T-helper 1 cell (primary cell): ENCODE measurements at places on chromosomes 7 and 10.

- no peak for DNase-seq
These were observed 725.4 kb downstream of the INHBA start for GRCh38 chr7:40977533-40977932.

DNA sequence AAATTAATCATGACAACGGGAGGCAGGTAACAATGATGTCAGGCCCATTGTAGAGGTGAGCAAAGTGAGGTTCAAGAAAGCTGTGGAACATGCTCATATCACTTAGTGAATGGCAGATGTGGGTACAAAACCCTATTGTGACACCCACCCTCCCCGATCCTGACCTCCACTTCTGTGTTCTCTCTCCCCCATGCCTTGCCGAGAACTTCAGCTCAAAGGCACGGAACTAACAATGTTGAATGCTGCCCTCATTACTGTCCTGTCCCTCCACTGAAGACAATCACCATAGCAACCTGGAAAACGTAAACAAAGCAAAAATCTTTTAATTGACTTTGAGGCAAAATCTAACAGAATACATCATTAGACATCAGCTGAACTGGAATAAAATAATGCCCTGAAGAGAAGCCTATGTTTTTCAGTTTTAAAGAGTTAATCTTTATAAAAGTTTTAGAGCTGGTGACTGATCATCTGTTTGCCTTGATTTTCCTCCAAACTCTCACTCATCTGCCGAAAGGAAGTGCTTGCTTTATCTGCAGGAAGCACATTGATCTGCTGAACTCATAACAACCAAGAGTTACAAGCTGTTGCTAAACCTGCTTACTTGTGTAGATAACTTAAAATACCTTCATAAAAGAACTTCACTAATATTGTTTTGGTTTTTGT lies 133.6 kb downstream of the CUBN start:
- no peak for DNase-seq

- no peak for DNase-seq
These were observed 40.6 kb downstream of the CYP17A1 start for GRCh38 chr10:102796407-102797176.

DNA sequence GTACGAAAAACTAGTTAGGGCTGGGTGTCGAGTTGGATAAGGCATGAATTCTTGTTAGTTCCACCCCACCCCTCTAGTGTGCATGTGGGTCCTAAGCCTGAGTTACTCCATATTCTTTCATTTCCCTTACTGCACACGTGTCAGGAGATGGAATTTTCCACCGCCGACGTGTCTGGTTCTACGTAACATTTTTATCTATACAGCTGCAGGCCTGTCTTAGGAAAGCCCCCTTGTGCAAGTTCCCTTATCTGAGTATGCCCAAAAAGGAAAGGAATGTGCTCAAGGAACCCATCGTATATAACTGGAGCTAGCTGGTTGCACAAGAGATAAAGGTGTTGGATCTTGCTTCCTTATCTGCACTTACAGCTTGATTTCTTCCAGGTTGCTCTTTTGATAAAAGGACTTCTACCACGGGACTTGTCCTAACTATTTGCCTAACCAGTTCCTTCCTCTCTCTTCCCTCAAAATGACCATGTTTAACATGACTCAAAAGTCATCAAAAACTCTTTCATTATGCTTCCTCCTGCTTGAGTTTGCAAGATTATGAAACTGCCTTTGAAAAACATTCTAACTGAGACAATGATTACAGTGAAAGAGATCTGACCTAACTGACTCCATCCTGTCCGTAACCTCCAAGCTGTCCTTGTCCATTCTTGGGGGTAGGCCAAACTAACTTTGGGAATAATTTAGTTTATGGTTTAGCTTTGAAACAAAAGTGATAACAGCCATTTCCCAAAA lies 181.4 kb downstream of the AKR1D1 start:
- DNase-seq, result no peak

- DNase-seq, result no peak
These were observed 293.6 kb downstream of the ARHGAP12 start for GRCh38 chr10:31635009-31635408.

- DNase-seq, result no peak
These were observed 1055.4 kb upstream of the AUTS2 start for GRCh38 chr7:68542831-68543230.

- no peak for DNase-seq
These were observed 456.3 kb downstream of the DGKB start for GRCh38 chr7:14446219-14446618.

DNA sequence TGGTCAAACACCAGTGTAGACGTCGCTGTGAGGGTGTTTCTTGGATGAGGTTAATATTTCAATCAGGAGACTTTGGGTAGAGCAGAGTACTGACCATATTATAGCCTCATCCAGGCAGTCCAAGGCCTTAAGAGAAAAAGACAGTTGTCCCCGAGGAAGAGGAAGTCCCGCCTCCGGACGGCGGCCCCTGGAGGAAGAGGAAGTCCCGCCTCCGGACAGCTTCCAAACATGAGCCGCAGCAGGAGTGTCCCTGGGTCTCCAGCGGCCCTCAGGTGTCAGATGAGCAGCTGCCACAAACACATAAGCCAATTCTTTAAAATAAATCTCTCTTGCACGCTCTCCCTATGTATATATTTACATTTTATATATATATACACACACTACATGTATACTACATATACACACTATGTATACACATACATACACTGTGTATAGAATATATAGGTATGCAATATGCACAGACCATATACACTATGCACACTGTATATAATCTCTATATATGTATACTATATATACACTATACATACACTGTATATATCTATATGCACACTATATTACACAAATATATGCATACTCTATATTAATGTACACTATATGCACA lies 37.5 kb downstream of the PWWP2B start:
- no peak for DNase-seq

- no peak for DNase-seq
These were observed 47.7 kb downstream of the HHEX start for GRCh38 chr10:92737484-92737883.

- no peak for DNase-seq
These were observed 12.2 kb downstream of the DOCK4 start for GRCh38 chr7:112193915-112194502.

GRCh38 chr10:98141484-98142073 lies 7.1 kb downstream of the R3HCC1L start:
- DNase-seq, result no peak

DNA sequence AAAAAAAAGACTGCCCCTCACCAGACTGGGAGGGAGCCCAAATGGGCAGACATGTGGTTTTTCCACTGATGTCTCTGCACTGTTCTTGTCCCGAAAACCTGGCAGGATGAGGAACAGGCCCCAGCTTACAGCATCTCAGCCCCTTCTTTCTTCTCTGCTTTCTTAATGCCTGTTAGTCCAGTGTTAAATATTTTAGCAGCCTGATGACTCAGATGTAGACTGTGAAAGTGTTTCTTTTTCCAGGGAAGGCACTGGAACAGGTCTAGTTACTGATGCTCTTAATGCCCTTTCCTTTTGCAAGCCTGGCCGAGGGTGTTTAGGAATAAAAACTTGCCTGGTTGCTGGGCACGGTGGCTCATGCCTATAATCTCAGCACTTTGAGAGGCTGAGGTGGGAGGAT lies 107.7 kb downstream of the TACC2 start:
- DNase-seq, result no peak

GRCh38 chr7:1920881-1921280 lies 250.8 kb downstream of the ELFN1 start:
- DNase-seq, result no peak

DNA sequence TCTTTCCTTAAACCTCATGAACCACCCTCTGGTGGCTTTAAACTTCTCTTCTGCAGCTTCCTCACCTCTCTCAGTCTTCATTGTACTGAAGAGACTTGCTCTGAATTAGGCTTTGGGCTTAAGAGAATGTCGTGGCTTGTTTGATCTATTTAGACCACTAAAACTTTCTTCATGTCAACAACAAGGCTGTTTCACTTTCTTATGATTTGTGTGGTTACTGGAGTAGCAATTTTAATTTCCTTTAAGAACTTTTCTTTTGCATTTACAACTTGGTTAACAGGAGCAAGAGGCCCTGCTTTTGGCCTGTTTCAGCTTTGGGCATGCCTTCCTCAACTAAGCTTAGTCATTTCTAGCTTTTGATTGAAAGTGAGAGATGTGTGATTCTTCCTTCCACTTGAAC lies 38.1 kb upstream of the CDHR3 start:
- DNase-seq, result no peak

DNA sequence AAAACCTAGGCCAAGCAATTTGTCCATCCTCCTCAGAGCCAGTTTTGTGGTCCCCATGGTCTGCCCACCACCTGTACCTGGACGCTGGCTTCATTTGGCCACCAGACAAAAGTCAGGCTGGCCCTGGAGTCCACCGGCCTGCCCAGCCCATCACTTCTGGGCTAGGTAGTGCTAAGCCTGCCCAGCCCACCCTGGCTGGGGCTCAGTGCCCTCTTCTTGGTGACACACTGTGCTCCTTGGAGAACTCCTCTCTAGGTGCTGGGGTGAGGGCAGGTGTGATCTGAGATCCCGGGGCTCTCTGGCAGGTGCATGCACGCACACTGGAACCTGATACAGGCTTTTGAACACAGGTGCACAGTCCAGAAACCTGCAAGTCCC lies 1.1 kb downstream of the AIFM2 start:
- no peak for DNase-seq

DNA sequence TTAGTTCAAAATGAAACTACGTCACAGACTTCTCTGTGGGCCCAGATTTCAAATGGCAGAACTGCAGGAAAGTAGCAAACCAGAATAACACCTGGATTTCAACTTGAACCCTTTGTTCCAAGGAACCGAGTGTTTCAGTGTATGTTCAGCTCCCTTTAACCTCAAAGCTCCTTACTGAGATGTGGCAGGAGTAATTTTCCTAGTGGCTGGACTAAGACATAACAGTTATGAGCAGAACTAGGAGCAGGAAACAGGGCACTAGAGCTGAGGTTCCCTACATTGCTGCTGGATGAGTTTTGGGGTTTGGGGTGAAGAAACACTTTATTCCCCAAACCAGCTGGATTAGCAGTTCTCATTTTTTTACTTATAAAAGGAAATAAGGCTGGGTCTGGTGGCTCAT lies 50.1 kb downstream of the NSUN6 start:
- DNase-seq, result no peak

DNA sequence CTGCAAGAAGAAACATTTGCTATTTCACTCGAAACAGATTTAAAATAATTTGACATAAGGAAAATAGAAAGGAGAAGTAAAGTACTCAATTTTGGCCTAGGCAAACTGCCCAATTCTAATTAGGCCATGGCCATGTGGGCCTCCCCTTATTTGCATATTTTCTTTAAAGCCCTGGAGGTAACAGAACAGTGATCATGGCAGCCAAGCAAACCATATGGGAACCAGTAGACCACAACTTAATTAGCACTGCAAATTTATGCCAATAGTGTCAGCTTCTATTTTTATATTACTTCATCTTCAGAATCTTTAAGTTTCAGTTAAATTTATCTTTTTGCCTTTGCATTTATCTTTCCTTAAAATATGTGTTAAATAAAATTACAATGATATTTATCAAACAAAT lies 63.3 kb upstream of the THSD7A start:
- no peak for DNase-seq

DNA sequence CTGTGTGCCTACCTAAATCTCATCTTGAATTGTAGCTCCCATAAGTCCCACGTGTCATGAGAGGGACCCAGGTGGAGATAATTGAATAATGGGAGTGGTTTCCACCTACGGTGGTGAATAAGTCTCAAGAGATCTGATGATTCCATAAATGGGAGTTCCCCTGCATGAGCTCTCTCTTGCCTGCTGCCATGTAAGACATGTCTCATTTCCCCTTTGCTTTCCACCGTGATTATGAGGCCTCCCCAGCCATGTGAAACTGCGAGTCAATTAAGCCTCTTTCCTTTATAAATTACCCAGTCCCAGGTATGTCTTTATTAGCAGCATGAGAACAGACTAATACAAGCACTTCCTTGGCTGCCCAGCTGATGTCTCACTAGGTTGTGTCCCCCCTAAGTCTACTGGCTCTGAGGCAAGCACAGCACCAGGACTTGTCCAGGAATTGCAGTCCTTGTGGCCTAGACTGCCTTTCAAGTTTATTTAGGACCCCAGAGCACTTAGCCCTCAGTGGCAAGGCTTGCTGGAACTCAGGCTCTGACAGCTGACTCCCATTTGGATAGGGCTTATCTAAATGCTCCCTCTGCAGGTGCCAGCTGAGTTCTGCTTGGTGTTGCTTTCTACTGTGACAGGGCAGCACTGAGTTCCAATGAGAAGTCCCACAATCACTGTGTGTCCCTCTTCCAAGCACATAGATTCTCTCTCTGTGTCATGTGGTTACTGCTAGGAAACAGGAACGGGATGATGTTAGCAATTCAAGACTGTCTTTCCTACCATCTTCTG lies 59.0 kb upstream of the TAS2R16 start:
- no peak for DNase-seq

- DNase-seq, result no peak
These were observed 866.4 kb downstream of the LRMDA start for GRCh38 chr10:76297780-76298281.

- DNase-seq, result no peak
These were observed 223.8 kb downstream of the PLXDC2 start for GRCh38 chr10:20040012-20040411.

DNA sequence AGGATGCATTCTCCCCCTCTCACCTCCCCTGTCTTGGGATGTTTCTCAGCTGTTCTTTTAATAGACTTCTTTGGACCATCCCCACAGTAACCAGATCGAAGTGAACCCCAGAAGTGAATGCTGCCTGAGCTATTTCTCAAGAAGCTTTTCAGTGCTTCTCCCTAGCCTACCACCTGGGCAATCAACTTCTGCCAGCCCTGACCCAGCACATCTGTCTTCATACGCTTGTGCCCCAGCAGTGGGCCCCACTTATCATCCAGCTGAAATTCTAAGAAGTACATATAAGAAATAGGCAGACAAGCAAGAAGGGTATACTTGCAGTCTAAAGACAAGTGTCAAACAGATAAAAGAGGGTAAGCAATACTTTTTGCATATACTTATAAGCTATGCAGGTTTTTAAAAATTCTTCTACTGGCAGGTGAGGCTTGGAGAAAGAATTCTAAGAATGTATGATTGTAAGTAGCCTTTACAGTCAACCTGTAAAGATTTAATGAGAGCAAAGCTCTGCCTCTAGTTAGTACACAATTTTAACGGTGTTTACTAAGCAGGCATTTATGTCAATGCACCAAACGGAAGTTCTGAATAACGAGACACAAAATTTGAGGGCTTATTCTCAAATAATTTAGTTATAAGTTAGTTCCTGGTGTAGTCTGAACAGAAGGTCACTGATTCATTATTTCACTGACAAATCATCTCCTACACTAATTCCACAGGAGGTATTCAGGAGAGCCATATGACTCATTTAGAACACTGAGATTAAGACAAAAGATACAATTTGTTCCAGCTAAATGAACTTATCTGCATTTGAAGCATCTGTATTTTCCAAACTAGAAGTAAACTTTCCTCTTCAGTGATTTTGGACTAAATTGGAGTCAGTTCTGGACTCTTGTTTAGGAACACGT lies 83.3 kb downstream of the RNLS start:
- DNase-seq, result no peak

DNA sequence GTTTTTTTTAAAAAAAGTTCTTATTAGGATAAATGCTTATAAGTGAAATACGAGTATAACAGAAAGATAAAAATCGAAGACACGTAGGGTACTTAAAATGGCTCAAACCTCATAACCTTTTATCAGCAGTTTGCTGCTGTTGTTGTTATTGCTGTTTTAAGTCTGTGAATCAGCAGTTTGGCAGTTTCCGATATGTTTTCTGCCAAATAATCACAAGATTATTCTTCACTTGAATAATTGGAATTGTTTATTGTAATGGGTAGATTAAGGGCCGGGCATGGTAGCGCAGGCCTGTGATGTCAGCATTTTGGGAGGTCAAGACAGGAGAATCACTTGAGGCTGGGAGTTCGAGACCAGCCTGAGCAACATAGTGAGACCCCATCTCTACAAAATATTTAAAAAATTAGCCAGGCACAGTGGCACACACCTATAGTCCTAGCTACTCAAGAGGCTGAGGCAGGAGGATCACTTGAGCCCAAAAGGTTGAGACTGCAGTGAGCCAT lies 177.6 kb downstream of the VTI1A start:
- DNase-seq, result no peak
